ENCODE measurements at places on chromosomes 7 and 10.

DNA sequence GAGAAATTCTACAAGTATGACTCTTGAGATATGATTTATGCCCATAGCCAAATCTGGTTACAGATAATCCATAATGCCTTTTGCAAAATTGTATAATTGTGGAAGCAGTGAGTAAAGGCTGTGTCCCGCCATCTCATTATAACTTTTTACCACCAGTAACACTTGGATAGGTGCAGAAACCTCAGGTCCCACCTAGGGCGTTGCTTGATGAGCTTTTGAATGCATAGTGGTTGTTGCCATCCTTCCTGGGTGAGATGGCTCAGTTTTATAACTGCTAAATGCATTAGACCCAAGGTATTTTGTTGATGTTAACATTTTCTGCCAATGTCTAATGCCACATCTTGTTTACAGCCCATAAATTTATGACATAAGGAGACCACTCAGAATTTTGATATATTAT lies 42.9 kb downstream of the CFAP58 start:
- no peak for ATAC-seq

DNA sequence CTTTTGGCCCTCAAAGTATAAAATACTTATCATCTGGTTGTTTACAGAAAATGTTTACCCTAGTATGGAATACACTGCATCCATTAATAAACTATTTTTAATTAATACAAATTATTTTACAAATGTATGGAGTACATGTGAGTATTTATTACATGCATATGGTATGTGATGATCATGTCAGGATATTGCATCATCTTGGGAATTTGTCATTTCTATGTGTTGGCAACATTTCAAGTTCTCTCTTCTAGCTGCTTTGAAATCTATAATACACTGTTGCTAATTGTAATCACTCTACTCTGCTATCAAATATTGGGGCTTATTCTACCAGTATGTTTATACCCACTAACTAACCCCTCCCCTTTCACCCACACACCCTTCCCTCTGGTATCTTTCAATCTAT lies 103.9 kb upstream of the THSD7A start:
- ATAC-seq: peak; percentile 38

- no peak for ATAC-seq
These were observed 15.1 kb downstream of the CACNB2 start for GRCh38 chr10:18155321-18155720.

- no peak for ATAC-seq
These were observed 40.2 kb downstream of the ARL4A start for GRCh38 chr7:12727455-12728191.

GRCh38 chr10:48906841-48907240 lies 32.8 kb downstream of the LRRC18 start:
- no peak for ATAC-seq

- peak; percentile 94 for ATAC-seq
These were observed 98.1 kb downstream of the SDHAF3 start for GRCh38 chr7:97215556-97215955.
